Naive thymus-derived CD4-positive, alpha-beta T cell (primary cell): ENCODE measurements at places on chromosomes 2 and 18. TPM values are rescaled to one million over a fixed set of nuclear protein-coding genes. Genes with fewer than 3 reads are reported as not detected.

DNA sequence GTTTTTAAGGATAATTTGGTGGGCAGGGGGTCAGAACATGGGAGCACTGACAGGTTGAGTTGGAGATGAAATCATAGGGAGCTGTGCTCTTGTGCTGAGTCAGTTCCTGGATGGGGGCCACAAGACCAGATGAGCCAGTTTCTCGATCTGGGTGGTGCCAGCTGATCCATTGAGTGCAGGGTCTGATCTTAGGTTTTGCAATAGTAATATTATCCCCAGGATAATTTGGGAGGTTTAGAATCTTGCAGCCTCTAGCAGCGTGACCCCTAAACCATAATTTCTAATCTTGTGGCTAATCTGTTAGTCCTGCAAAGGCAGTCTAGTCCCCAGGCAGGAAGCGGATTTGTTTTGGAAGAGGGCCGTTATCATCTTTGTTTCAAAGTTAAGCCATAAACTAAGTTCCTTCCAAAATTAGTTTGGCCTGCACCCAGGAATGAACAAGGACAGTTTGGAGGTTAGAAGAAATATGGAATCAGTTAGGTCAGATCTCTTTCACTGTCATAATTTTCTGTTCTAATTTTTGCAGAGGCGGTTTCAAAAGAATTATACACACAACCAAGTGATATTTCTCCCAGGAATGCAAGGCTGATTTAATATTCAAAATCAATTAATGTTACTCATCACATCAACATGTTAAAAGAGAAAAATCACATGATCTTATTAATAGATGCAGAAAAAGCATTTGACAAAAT lies 23.0 kb downstream of the DBI start:
- DNase-seq: no peak

DNA sequence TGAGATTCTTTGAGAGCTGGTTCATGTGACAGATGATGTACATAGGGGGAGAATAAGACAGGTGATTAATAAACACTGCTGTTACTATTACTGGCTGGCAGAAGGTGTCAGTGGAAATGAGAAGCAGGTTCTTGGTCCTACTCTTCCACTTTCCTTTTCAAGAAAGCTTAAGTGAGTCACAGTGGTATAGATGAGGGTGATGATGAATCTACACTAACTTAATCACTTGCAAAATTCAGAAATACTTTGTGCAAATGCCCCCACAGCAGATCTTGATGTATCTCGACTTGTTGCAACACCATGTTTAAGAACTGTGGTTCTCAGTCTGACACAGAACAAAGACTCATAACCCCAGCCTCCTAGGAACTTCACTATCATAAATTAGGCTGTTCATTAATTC lies 35.9 kb upstream of the MGAT5 start:
- no peak for DNase-seq

- DNase-seq: no peak
Observed at GRCh38 chr2:109429567-109430328, 184.0 kb downstream of the SEPTIN10 start.

DNA sequence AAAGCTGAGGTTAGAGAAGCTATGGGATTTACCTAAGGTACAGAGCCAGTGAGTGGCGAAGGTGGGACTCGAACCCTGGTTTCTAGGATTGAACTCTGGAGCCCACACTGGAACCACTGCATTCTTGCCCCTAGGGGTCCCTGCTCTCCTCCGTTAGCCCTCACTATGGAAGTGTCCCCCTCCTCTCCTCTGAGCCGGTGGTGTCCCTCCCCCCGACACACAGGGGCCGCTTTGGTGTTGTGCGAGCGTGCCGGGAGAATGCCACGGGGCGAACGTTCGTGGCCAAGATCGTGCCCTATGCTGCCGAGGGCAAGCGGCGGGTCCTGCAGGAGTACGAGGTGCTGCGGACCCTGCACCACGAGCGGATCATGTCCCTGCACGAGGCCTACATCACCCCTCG lies 8.5 kb upstream of the GMPPA start:
- no peak for DNase-seq

- DNase-seq: no peak
Observed at GRCh38 chr2:19198381-19198780, 160.0 kb downstream of the OSR1 start.

Gene SGO2
- 2.1 TPM for total RNA-seq

Gene REEP1
- total RNA-seq: 0.22 and 0.36 TPM in 2 replicates

Gene C2orf92
- total RNA-seq: 14.0 and 15.0 TPM in 2 replicates
